ENCODE measurements at places on chromosomes 1 and 21.

DNA sequence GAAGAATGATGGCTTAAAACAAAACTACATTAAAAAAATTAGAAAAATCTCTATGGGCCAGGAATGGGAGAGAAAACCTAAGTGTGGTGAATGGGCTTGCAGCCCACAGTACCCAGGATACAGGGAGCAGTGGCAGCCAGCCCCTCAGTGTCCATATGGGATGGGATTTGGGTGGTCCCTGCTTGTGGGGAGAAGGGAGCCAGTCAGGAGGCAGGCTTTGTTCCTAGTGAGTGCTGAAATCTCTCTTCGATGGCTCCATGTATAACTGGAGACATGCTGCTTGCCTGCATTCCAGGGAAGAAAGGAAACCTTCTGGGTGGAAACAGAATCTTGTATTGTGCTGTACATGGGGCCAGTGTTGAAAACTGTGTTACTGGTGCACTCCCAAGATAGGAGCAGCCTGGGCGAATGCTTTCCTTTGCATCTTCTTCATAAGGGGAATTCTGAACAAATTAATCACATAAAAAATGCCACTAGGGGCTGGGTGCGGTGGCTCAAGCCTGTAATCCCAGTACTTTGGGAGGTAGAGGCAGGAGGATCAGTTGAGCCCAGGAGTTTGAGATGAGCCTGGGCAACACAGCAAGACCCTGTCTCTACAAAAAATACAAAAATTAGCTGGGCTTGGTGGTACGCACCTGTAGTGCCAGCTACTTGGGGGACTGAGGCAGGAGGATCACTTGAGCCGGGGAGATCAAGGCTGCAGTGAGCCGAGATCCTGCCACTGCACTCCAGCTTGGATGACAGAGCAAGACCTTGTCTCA is 36.0 kb downstream of the PTPRU start:
- no peak overlapping the region for H3K27ac ChIP-seq
- no peak overlapping the region for H3K4me3 ChIP-seq
- DNase-seq, result no peak
- peaks cover 20% of the 10 kb centered on the region for H3K4me1 ChIP-seq

- no peak overlapping the region for H3K27ac ChIP-seq
- H3K36me3 ChIP-seq, result peaks cover 16% of the 10 kb centered on the region
- H3K4me3 ChIP-seq, result no peak overlapping the region
- no peaks in the 10 kb centered on the region for H3K4me1 ChIP-seq
- no peaks in the 10 kb centered on the region for H3K27me3 ChIP-seq
- DNase-seq, result no peak
These were observed 19.7 kb upstream of the SFT2D2 start for GRCh38 chr1:168206111-168206510.

DNA sequence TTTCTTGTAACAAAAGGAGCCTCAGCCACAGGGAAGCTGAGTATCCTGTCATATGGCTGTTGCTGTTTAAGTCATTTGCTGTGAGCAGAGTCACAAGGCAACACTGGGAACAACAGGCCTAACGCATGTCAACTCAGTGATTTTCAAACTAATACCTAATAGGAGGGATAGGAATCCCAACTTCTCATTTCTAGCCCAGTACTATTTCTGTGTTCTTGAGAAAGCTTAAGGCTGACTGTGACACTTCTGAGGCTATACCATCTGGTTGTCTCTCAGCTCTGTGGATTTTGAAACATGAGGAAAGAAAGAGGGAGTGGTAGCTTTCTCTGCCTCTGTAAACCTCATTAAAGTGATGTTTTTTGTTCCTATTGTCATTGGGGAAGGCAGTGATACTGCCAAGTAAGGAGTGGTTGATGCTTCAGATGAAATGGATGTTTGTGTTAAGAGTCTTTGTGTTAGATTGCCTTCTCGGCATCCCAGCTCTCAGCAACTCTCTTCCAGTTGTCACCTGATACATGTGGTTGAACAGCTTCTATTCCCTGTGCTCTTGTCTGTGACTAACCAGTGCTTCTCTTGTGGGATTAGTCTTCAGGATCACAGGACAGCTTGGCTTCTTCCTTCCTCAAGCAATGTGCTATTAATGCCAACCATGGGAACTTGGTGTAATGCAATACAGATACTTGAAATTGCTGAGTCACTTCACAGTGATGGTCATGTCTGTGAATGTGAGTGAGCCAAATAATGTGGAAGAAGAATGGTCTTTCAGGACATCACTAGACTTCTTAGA is 166.8 kb upstream of the IVNS1ABP start:
- H3K4me1 ChIP-seq, result peaks cover 15% of the 10 kb centered on the region
- no peak overlapping the region for H3K4me3 ChIP-seq
- no peaks in the 10 kb centered on the region for H3K27me3 ChIP-seq
- peak overlapping the region; percentile 85 for H3K27ac ChIP-seq
- no peaks in the 10 kb centered on the region for H3K36me3 ChIP-seq

GRCh38 chr1:33300673-33301072 is 20.2 kb downstream of the A3GALT2 start:
- no peak for DNase-seq
- H3K4me3 ChIP-seq, result no peak overlapping the region
- H3K4me1 ChIP-seq, result 0 out of 2 replicates have a peak, but pooled peaks cover 6% of the 10 kb centered on the region
- peaks cover 43% of the 10 kb centered on the region for H3K36me3 ChIP-seq
- H3K27ac ChIP-seq, result no peak overlapping the region

- H3K36me3 ChIP-seq, result no peaks in the 10 kb centered on the region
- H3K27me3 ChIP-seq, result no peaks in the 10 kb centered on the region
- DNase-seq, result no peak
- no peak overlapping the region for H3K27ac ChIP-seq
- no peak overlapping the region for H3K4me3 ChIP-seq
These were observed 13.7 kb downstream of the PODN start for GRCh38 chr1:53075761-53076163.

Data from SJSA1 (cell line).